ENCODE measurements at places on chromosomes 12 and 14.

DNA sequence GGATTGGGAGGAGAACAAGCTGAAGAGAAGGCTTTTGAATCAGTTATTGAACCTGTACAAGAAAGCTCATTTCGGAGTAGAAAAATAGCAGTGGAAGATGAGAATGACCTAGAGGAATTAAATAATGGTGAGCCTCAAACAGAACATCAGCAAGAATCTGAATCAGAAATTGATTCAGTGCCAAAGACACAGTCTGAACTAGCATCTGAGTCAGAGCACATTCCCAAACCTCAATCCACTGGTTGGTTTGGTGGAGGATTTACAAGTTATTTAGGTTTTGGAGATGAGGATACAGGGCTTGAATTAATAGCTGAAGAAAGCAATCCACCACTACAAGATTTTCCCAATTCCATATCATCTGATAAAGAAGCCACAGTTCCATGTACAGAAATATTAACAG is 13.5 kb downstream of the MIA2 start:
- no peak for DNase-seq

GRCh38 chr14:63478010-63478409 is 65.2 kb downstream of the PPP2R5E start:
- DNase-seq, result no peak

GRCh38 chr14:50417853-50418252 is 21.2 kb upstream of the CDKL1 start:
- no peak for DNase-seq

GRCh38 chr12:47276253-47276620 is 196.5 kb upstream of the AMIGO2 start:
- no peak for DNase-seq

GRCh38 chr12:115088328-115088994 is 404.5 kb upstream of the TBX3 start:
- DNase-seq, result no peak

- DNase-seq, result no peak
Measured at GRCh38 chr12:45256721-45257120, 40.8 kb downstream of the ANO6 start.

DNA sequence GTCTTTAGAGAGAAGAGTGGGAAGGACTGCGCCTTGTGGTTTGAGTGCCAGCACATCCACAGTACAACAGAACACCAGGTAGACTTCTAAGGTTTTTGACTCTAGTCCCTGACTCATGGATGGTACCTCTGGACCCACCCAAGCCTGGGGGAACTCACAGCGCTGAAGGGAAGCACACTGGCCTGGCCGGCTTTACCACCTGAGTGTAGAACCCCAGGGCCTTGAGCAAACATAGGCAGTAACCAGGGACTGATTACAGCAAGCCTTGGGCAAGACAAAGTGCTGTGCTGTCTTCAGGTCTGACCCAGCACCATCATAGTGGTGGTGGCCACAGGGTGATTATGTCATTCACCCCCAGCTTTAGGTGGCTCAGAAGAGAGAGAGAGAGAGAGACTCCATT is 17.2 kb downstream of the EML5 start:
- DNase-seq, result no peak

- DNase-seq, result peak; percentile 25
Measured at GRCh38 chr14:59117754-59118528, 70.5 kb upstream of the DAAM1 start.

DNA sequence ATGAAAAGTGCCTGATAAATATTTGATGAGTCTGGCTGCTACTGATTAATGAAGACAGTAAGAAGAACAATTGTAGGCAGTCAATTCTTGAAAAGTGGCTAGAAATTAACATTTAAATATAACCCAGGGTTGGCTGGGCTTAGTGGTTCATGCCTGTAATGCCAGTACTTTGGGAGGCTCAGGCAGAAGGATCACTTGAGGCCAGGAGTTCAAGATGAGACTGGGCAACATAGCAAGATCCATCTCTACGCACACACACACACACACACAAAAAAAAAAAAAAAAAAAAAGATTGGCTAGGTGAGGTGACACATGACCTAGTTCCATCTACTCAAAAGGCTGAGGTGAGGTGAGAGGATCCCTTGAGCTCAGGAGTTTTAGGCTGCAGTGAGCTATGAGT is 7.9 kb upstream of the PLBD1 start:
- no peak for DNase-seq

- DNase-seq, result no peak
Measured at GRCh38 chr12:130552483-130552996, 163.6 kb downstream of the RIMBP2 start.

DNA sequence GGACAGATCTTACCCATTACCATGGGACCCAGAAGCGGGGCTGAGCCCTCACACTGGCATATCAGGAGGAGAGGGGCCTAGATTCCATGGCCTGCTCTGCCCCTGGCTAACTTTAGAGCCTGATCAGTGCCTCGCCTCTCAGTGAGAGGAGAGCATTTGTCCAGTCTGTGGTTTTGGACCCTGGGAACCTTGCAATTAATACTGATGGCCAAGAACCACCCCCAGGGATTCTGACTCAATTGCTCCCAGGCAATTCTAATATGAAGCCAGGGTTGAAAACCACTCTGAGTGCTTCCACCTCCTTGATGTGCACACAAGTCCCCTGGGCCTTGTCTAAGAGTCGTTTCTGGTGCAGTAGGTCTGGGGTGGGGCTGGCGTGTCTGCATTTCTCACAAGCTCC is 67.7 kb downstream of the CALM1 start:
- DNase-seq, result no peak

- no peak for DNase-seq
Measured at GRCh38 chr12:25121916-25122315, 73.0 kb downstream of the DNAI7 start.

- DNase-seq, result no peak
Measured at GRCh38 chr14:75662966-75663365, 1.9 kb downstream of the TTLL5 start.

- no peak for DNase-seq
Measured at GRCh38 chr14:67004521-67004920, 184.7 kb upstream of the GARIN2 start.

GRCh38 chr12:105420659-105421240 is 90.3 kb downstream of the C12orf75 start:
- DNase-seq, result peak; percentile 67

GRCh38 chr12:1436015-1436414 is 158.4 kb downstream of the FBXL14 start:
- no peak for DNase-seq

DNA sequence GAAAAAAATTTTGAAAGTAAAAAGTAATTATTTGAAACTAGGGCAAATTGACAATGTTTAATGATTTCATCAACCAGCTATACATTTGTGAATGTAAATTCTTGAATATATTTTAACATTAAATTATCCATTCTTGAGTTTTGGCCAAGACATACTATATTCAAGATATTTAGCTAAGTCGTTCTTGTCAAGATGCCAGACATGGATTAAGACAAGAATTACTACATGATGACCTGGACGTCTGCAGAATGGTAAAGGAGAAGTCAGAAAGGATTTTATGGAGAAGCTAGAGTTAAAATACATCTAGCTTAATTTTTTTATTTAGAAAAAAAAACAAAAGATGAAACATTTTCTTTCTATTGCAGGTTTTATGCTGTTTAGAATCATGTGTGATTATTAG is 255.8 kb downstream of the TMTC2 start:
- peak; percentile 16 for DNase-seq

DNA sequence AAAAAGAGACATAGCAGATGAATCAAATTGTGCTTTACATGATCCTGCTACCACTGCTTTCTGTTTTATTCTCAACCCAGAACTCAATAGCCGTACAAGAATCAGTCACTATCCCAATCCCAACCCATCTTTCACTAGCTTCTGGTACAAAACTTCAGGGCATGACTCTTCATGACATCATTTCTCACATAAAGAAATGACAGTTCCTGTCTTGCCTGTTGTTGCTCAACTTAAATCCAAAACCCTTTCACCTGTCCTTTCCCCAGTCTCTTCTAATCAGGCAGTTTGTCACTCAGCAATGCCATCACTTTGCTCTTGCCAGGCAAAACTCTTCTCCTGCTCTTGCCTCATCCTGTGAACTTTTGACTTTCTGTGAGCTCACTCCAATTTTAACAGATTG is 962.8 kb downstream of the GALC start:
- DNase-seq, result no peak

GRCh38 chr12:5884285-5884684 is 60.8 kb downstream of the ANO2 start:
- DNase-seq, result no peak

GRCh38 chr12:9975614-9976013 is 4.4 kb downstream of the CLEC12A start:
- DNase-seq, result no peak

DNA sequence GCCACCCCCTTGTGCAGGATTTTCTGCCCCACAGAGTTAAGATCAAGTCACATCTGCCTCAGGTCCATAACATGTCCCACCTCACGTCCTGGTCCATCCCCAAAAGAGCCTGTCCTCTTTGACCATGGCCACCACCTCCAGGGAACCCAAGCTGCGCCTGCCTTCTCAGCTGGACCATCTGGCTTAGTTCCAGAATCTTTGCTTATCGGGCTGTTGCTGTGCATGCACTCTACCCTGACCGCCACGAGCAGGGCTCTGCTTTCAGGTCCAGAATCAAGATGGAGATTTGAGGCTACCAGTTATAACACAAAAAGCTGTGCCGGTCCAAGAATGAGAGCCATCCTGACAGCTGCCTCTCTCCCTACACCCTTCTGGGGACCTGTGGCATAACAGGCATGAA is 326.7 kb downstream of the DPF3 start:
- DNase-seq, result no peak

GRCh38 chr14:75430116-75430515 is 2.3 kb downstream of the JDP2 start:
- no peak for DNase-seq

DNA sequence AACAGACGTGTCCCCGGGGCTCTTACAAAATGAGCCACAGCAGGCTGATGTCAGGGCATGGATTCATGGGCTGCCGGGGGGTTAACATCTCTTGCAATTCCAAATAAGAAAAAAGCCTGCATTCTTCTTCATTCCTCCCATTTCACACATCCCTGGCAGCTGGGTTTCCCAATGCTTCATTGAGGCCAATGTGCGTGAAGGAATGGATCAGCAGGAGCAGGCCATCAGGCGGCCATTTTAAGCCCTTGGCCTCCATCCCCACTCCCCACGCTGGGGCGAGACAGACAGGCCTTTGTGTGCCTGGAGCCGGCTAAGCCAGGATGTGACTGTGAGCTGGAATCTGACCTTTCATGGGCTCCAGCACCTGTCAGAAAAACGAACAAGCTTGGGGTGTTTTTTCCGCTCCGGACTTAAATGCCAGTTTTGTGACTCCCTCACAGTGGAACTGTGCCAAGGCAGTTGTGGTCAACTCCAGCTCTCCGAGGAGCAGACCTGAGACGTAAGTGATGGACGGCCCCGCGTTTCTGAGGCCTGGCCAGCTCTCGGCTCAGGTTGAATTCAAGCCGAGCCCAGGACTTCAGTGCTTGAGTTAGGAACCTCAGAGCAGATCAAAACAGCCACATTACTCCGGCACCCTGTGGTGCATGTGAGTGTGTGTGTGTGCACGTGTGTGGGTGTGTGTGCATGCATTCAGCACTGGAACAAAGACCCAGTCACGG is 133.1 kb downstream of the TMEM30B start:
- no peak for DNase-seq

DNA sequence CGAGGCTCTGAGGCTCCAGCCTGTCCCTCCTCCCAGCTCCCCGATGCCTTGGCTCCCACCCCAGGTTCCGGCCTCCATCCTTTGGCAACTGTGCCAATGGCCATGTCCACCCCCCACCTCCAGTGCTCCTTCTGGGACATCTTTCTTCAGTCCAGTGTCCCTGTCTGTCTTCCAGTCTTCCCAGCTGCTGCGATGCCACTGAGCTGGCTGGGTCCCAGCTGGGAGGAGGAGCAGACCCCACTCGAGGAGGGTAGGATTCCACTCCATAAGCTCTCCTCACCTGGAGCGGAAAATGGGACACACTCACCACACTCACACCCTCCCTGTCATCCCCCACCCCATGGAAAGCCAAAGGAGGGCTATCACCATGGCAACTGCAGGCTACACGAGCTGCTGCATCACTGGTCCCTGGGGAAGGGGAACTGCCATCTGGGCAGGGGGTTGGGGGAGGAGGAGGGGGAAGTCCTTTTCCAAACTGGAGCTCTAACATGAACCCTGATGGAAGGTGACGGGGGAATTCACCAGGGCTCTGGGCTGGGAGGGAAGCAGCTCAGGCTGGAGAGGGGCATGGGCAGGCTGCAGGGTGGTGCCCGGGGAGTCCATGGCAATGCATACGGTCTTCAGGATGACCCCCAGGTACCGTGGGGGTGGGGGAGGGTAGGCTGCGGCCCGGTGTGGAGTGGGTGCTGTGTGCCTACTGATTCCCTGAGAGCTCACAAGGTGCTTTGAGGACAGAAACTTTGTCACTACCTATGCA is 94.3 kb downstream of the LRRC74A start:
- peak; percentile 100 for DNase-seq

- no peak for DNase-seq
Measured at GRCh38 chr14:29757711-29758233, 169.9 kb downstream of the PRKD1 start.

- DNase-seq, result no peak
Measured at GRCh38 chr14:51638071-51638944, 13.4 kb upstream of the FRMD6 start.

DNA sequence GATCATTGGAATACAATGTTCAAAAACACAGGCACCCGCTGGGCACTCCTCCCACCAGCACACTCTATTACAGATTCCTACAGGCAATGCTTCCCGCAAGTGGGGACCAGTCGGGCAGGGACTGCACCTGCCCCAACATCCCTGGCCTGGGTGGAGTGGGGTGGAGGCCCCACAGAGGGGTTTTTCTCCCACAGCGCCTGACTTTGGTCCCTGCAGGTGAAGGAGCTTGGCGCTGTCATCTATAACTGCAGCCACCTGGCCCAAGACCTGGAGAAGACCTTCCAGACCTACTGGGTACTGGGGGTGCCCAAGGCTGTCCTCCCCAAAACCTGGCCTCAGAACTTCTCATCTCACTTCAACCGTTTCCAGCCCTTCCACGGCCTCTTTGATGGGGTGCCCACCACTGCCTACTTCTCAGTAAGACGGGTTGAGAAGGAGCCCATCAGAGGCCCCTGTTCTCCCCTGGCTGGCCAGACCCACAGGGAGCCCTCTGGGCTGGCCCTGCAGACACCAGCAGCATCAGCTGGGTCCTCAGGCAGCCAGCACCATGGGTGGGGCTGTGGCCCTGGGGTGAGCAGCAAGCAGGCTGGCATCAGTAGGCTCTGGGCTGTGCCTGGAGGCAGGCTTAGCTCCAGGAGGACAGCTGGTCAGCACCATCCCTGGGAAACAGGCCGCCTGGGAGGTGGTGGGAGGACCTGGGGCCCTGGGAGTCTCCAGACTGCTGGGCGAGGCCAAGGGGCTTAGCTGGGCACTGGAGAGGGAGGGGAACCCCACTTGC is 6.0 kb downstream of the PLD4 start:
- no peak for DNase-seq

GRCh38 chr12:85834378-85834777 is 1.8 kb downstream of the RASSF9 start:
- no peak for DNase-seq

GRCh38 chr12:85804663-85805062 is 31.5 kb downstream of the RASSF9 start:
- no peak for DNase-seq

DNA sequence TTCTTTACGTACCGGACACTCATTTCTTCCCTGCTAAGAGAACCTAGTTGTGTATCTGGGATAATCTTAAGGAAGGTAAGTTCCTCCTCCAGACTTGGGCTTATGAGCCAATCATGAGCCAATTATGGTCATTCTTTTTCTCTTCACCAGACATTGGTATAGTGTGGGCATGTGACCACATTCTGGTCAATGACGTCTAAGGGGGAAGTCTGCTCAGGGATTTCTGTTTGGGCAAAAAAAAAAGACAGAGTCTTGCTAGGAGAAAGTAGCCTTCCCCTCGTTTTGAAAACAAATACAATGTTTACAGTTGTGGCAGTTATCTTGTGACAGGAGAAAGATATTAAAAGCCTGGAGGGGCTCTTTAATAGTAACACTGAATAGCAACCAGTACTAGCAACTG is 20.1 kb upstream of the PLXNC1 start:
- no peak for DNase-seq
